ENCODE measurements at places on chromosomes 1 and 21.

DNA sequence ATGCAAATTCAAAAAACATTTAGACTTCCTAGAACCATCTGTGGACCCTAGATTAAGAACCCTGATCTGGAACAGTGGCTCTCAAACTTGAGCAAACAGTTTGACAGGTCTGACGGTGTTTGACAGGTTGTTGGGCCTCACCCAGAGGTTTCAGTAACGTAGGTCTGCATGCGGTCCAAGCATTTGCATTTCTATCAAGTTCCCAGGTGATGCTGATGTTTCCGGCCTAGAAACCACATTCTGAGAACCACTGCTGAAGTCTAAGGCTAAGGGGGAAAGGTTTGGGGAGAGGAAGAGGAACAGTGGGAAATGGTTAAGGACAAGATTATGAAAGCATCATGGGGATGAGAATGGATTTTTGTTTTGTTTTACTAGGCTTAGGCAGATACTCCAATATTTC is 48.6 kb downstream of the MDM4 start:
- no peak for DNase-seq

- DNase-seq = no peak
Observed at GRCh38 chr1:147904726-147905125, 2.1 kb downstream of the GJA8 start.

DNA sequence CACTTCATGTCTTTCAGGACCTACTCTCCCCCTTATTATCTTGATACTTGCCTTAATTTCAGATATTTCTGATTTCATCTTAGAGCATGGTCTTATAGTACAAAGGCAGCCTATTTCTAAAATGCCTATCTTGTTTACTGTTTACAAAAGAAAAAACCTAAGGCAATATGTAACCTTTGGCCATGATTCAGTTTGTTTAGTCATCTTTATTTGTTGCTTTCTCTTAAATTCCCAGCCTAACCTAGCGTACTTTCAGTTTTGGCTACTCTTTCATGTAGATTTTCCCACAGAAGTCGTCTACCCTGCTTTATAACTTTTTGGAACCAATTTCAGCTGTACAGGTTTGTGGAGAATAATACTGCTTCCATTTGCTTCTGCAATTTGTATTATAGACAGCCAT is 81.8 kb downstream of the KIF1B start:
- no peak for DNase-seq

GRCh38 chr1:183301239-183301638 is 115.2 kb downstream of the LAMC2 start:
- no peak for DNase-seq

GRCh38 chr1:47434051-47434842 is 3.6 kb upstream of the FOXD2 start:
- peak; percentile 74 for DNase-seq

GRCh38 chr1:227950735-227951346 is 3.1 kb upstream of the WNT9A start:
- no peak for DNase-seq

DNA sequence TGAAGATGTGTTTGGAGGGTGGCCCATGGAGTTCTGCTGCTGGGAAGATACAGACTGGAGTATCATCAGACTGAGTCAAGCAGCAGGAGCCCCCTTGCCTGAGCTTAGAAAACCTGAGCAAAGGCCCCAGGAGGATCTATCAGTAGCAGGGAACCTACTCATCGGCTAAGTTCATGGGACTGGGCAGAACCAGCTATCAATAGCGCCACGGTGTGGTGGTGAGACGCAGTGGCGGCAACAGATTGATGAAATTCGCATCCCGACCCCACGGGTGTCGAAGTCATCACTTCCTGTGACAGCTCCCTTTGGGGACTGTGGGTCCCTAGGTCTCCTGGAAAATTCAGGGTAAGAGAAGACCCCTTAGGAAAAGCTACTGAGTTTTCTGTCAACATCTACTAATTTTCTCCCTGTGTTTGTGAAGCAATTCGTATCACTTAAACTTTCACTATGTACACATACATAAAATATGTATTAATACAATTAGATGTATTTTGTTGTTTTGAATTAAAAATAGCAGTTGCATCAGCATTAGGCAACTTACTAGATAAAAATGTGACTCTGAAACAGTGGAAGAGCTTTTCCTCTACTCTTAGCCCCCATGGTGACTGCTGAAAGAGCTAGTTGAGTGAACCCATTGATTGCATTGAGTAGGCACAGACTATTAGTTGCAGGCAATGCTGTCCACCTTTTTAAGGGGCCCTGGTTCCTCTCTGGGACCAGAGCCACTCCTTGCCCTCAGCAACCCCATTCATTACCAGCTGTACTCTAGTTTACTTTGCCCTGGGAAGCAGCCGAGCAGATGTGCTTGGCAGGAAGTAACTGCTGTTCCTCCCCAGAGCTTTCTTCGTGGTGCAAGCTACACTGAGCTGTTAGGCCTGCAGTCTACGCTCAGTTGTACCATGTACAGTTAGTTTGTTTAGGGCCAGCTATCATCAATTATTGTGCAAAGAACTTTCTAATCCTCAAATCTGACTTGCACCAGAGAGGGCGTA is 7.3 kb upstream of the CACNA1S start:
- DNase-seq = peak; percentile 66

GRCh38 chr1:64497088-64497883 is 27.4 kb downstream of the CACHD1 start:
- no peak for DNase-seq

DNA sequence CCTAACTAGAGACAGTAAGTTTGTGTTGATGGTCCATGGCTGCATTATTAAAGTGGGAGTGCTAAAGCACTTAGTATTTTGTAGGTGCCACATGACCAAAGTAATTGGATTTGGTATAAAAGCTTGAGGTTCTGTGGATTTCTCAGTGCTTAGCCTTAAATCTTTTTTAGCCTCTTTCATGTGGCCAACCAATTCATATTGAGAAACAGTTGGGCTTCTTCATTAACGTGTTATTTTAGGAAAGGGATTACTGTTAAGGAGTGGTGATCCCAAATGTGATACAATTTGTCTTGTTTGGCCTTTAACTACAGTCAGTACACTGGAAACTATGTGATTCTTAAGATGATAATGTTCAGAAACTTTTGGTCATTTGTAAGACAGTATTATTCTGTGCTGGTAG is 25.5 kb downstream of the MAN1A2 start:
- DNase-seq = no peak

- peak; percentile 3 for DNase-seq
Observed at GRCh38 chr1:8625491-8625890, 191.9 kb downstream of the RERE start.

DNA sequence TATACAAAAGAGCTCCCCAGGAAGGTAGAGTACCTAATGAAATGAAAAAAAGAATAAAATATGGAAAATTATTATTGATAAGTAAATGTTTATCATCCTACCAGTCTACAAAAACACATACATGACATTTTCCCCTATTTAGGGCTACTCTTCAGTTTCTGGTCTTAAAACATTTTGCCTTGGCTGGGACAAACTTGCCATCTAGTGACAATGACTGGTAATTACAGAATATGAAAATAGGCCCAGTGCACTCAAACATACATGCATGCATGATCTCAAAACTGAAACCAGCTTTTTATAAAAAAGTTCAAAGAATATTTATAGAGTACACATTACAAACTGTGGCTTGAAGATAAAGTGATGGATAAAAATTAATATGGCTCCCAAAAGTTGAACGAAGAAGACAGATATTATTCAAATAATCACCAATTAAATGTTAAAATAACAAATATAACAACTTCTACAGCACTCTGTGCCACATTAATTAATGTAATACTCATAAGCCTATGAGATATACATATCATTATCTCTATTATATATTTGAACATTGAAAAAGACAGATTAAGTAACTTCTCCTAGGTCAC is 10.5 kb upstream of the RNPC3 start:
- DNase-seq = peak; percentile 52

DNA sequence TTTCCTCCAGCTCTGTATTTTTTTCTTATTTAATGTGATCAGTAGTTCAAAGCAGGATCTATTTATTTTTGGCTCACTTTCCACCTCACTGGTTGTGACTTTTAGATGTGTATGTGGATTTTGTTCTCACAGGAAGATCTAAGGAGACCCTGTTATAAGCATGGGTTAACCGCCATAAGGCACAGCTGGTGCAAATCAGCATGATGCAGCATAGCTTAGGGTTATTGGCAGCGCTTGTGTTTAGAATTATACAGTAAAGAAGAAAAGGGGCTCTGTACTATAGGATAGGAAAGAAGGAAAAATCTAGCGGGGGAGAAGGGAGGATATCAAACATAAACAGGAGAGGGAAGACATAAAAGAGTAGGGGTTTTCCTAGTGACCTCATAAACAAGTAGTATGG is 26.9 kb upstream of the RGL1 start:
- no peak for DNase-seq

- no peak for DNase-seq
Observed at GRCh38 chr1:42145389-42145716, 7.9 kb upstream of the GUCA2B start.

- no peak for DNase-seq
Observed at GRCh38 chr21:16800536-16801275, 712.1 kb upstream of the CXADR start.

DNA sequence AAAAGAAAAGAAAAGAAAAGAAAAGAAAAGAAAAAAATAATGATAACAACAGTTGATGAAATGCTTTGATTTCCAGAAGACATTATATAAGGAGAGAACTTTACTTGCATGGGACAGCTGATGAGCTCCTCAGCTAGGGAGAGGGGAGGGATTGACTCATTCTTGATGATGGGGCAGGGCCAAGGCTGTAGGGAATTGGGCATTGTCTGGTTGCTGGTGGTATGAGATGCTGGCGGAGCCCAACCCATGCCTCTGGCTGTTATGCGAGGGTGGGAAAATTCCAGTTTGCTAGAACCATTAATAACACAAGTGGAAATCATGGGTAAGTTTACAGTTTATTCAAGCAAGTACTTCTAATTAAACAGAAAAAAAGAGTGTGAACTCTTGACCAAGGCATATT is 36.0 kb upstream of the KIF26B start:
- DNase-seq = no peak

DNA sequence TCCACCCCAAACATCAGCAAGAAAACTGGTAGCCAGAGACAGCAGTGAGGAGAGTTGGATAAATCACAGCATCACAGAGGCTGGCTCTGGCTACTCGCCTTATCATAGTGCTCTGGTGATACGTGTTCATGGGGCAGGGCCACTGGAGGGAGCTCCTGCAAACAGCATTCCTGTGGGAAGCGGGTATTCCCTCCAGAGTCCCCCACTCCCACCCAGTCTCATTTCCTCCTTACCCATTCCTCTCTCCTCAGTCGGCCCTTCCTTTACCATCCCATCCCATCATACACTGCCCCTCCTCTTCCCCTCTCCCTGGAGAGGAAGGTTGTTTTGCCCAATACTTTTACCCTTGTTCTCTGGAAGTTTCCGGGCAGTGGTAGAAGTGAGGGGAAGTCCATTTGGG is 7.1 kb downstream of the NHLH2 start:
- DNase-seq = no peak

All from inflammatory macrophage (primary cell).